ENCODE measurements at places on chromosomes 4 and X.

GRCh38 chr4:104944596-104944995 lies 202.1 kb upstream of the TET2 start:
- no peak for DNase-seq

DNA sequence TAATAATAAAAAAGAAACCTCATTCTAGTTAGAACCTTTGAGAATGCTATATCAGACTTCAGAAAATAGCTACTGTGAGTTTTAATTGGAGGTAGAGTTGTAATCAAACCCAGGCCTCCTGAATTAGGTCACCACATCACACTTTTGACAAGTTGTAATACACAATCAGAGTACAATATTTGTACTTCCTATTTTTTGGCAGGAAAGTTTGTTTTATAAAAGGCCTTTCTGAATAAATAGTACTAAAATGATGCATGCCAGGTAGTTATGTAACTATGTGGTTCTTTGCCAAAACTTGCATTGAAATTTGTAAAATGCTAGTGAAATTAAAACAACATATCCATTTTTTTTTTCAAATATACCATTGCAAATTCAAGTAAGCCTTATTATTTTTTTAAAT lies 26.8 kb downstream of the ADH7 start:
- DNase-seq = no peak

DNA sequence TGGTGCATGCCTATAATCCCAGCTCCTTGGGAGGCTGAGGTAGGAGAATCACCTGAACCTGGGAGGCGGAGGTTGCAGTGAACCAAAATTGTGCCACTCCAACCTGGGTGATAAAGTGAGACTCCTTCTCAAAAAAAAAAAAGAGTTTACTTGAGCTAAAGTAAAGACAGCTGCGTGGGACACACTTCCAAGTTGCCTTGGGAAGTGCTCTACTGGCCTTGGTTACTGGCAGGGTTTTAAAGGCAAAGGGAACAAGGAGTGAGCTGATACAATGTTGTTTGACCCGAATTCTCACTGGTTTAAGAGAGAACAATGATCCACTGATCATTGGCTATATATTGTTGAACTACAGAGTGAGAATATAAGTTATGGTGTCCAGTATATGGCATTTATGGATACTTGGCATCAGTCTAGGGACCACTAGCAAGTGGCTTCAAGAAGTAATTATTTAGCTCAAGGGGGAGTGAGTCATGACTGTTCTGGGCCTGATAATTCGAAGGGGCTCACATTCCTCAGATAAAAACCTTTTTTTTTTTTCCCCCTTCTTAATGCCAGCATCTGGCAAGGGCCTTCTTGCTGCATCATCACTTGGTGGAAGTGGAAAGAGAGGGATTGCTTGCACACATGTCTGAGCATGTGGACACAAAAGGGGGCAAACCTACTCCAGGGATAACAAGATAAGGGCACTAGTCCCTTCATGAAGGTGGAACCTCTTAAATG lies 32.3 kb downstream of the GRK4 start:
- DNase-seq = no peak

DNA sequence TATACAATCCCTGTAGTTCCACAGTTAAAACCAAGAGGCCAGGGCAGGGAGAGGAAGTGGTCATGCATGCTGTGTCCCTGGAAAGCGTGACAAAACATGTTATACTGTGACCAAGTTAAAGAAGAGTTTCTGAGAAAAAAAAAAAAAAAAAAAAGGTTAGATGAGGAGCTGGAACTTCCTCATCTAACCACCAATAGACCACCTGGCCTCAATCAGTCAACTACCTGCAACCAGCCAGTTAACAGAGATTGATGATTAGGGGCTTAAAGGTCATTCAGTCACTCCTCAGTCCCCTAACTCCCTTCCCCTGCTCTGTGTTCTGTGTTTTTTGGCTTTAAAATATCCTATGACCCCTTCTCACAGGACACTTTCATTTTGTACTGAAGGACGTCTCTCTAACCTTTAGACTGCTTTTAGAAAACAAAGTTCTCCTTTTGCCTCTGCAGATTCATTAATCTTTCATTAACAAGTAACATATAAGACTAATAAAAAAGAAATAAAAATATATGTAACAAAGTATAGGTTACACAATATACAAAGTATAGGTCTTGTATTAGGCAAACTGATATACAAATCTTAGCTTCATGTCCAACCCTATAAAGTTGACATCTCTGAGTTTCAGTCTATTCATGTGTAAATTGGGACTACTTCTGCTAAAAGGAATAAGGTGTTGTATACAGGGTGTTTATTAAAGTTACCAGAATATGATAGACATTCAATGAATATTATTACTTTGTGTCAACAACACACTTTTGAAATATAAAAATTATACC lies 179.1 kb upstream of the NDST4 start:
- DNase-seq = no peak

GRCh38 chr4:85268961-85269360 lies 206.0 kb upstream of the ARHGAP24 start:
- no peak for DNase-seq

Data from activated CD4-positive, alpha-beta T cell treated with anti-CD3 and anti-CD28 coated beads, Interleukin-2, Interleukin-4, amounts not matched to agents 100 ng/mL and 50 ng/mL, durations not matched to agents 16 hours and 8 hours (primary cell).